Omental fat pad (tissue), 4 donors: ENCODE measurements at places on chromosomes 2 and 18.

DNA sequence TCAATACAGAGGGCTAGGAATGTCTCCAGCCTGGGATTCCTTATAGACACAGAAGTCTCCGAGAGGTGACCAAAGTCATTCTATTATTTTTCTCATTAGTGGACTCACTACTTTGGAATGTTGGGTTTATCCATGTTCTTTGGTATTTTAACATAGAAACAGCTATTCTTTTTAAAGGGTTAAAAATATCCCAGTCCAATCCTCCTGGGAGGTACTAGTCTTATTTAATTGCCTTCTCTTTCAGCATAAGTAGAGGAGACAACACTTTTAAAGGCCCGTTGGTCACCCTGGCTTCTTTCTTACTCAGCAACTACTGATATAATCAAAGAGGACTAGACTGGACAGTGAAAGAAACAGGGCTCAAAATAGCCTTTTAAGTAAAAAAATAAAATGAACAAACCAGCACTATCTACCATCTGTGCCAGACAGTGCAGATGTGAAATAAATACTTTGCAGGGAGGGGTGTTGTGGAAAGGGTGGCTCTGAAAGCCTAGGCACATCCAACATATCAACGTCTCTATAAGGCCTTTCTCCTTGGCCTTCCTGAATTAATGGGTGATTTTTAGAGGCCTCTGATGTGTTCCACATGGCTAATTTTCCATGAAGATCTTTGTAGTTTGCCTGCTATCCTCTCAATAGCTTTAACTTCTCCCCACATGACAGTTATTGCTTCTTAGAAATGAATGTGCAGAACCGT lies 334.4 kb upstream of the THUMPD2 start:
- no peak for DNase-seq

- DNase-seq = no peak
Observed at GRCh38 chr2:205733648-205734047, 51.3 kb downstream of the NRP2 start.

- no peak for DNase-seq
Observed at GRCh38 chr2:133012847-133013734, 343.1 kb upstream of the LYPD1 start.

DNA sequence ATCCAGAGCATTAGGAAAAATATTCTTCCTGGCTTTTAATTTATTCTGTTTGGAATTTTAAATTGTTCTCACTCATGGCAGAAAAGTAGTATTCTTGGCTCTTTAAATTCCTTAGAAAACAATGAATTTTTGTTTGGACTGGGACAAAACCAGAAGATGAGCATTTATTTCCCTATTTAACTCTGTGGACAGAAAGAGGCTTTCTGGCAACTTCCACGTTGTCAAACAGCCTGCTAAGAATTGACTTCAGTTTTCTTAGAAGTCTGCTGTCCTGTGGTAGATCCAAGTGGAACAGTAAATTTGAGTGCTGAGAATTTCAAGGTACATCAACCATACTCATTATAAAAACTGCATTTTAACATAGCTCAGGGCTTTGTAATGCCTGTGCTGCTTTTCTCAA lies 83.8 kb downstream of the MGAT5 start:
- no peak for DNase-seq

DNA sequence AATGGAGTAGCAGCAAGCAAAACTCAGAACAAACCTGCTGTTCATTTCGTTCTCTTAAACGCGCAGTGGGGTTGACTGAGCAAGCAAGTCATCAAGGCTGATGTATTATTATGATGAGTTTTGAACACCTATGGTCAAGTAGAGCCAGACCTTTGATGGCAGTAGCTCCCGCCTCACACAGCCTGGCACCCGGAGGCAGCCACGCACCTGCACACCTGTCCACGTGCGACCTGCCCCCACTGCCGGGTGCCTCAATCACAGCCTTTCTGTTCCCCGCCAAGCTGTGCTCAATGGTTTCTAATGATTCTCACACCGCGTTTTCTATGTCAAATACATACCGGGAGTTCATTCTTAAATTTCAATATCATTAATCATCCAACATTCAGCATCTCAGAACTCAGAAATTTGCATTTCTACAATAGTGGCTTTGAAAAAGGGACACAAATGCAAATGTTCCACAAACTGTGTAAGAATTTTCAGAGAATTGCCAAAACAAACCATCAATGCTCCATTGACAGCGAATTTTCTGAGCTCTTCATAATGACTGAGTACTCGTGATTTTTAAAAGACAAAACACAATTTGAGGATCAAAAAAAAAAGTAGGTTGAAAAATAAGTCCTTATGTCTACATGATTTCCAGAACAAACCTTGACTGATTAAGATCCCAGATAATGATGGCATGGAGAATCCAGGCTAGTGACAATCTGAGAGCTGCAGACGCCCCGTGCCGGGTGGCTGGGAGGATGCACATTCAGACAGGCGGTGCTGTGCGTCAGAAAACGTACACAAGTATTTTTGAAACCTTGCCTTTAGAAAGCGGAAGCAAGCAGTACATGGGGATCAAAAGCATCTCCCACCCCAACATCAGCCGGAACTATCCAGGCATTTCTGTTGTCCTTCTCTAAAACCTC lies 56.6 kb downstream of the HDAC4 start:
- DNase-seq = no peak

DNA sequence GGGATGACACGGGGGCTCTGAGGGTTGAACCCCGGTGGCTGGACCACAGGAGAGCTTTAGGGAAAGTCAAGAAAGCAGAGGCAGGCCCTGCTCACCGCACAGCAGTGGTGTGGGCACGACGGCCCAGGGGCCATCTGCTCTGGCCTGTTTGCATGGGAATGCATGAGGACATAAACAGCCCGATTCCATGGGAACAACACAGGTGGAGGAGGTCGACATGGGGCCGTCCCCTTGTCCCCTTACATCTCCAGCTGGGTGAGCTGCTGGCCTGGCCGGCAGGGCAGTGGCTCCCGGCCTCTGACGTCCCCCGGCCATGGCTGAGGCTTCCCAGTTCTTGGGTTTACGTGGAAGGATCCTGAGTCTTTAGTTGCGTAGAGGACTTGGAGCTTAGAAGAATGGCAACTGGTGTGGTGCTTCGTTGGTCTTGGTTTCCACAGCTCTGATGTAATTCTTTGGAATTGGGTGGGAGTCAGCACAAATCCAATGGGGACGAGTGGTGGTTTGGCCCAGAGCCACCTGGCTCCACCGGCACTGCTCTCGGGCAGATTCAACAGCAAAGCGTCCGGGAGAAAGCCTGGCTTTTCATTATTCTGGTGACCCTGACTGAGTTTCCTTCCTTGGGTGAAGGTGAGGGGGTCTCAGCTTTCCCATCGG lies 98.3 kb upstream of the HDAC4 start:
- DNase-seq = no peak

GRCh38 chr2:236605345-236605734 lies 35.7 kb downstream of the ACKR3 start:
- DNase-seq = no peak

GRCh38 chr2:6992794-6993228 lies 75.6 kb downstream of the RNF144A start:
- no peak for DNase-seq

DNA sequence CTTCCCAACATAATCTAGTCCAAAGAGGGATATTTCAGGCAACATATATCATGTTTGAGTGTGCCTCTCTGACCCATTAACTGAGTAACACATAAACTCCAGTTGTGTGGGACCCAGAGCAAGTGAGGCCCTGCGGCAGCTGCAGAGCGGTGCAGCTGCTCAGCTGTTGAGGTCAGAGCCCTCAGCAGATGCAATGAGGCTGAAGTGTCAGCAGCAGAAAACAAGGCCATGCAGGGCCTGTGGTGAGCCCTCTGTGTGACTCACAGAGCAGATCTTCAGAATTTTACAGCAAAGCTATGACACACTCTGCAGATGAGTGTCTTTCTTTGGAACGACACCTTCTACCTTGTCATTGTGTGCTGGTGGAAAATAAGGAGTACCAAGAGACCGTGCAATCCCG lies 168.5 kb downstream of the CBLN2 start:
- DNase-seq = no peak

DNA sequence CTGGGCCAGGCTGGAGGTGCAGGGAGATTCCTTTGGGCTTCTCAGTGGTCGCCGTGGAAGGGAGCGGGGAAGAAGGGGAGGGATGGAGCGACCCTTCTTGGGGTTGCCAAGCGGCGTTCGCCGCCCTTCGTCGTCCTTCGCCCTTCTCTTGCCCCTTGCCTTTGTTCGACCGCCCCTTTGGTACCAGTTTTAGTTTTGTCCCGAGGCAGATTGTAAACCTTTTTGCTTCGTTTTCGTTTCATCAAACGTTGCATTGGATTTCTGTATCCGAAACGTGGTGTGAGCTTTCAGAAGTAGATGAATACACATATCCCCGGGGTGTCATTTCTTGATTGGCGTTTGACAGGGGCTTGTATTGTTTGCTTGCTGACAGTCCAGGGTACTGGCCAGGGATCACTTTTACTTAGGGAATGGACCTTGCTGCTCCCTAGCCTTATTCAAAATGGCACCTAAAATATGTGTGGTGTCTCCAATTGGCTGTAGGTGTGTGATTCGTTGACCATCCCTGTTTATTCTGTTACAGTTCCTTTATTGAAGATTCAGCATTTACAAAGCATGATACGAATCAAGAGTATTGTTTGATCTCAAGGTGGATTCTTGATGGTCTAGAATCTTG lies 788 bp downstream of the USP14 start:
- DNase-seq = no peak

DNA sequence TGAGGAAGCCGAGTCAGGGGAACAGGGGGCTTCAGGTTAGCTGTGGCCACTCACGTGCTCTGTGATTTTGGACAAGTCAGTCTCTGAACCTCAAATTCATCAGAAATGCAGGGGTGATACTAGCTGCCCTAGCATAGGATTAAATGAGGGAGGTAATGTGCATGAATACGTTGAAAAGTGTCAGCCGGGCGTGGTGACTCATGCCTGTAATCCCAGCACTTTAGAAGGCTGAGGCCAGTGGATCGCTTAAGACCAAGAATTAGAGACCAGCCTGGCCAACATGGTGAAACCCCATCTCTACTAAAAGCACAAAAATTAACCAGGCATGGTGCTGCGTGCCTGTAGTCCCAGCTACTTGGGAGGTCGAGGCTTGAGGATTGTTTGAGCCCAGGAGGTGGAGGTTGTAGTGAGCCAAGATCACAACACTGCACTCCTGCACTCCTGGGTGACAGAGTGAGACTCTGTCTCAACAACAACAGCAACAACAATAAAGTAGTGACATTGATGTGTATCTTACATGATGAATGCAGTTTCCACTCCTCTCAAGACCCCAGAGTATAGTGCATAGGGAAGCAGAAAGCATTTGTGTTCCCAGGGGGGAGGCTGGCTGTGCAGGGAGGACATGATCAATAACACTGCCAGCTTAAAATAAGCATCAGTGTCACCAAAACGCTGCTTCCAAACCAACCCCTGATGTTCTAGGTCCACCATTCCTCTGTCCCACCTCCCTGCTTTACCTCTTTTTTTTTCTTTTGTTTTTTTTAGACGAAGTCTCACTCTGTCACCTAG lies 68.8 kb downstream of the HNRNPLL start:
- DNase-seq = no peak

DNA sequence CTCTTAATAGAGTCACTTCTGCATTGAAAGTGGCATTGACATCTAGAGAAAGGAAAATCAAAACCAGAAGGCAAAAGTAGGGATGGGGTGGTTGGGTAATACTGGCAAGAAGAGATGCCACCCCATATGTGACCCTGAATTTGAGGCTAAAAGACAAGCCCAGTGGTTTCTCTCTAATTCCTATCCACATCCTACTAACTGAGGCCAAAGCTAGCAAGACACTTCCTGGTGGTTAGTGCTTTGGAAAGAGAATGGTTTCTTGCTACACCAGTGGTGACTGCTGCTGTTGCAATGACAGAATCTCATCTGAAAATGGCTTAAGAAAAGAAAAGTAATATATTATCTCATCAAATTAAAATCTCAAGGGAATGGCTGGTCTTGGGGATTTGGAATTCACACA lies 640.6 kb downstream of the EPHA4 start:
- DNase-seq = no peak

DNA sequence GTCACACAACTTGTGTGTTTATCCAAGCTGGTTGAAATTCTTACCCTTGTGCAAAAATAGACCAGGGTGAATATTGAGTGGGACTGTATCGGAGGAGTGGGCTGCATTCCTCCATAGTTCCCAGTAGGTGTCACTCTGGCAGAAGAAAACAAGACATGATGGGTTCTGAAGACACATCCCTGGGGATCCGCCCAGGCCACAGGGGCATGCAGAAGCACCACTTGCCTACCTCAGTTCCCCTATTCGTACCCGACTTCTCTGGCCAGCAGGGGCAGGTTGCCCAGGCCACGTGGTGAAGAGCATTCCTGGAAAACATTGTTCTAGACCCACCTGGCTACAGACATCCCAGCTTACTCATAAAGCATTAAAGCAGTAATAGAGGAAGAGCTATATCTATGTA lies 168.2 kb downstream of the FAM210A start:
- no peak for DNase-seq

DNA sequence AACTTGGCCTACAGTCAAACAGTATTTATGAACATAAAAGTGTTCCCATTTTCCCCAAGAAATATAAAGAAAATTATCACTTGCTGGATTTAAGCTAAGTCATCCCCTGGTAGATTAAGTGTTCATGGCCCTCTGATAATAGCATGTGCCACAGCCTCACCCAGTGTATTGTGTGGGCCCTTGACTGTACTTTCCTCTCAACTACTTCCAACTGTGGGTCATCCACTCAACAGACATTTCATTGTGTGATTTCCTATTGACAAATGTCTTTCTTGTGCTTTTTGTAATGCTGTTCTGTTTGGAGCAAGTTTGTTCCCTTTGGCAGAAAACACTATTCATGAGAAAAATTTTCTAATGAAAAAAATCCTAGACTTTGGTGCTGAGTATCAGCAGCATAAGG lies 48.4 kb upstream of the TMEM17 start:
- DNase-seq = no peak

DNA sequence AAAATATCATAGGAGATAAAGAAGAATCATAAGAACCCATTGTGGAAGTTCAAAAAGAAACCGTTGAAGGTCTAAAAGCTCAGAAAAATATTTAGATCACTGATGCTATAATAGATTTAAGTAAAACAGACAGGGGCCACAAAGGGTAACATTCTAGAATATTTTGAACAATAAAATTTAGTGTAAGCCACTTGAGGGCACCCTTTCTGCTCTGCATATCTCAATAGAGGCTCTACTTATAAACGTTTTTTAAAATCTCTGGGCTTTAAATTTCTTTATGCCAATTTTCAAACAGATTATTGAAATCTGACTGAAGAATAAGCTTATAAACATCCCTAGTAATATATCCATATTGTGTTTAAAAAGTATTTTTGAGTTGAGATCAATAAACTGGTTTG lies 57.6 kb upstream of the IL1RL1 start:
- DNase-seq = no peak
